ENCODE measurements at places on chromosomes 4 and X. TPM values are rescaled to one million over a fixed set of nuclear protein-coding genes. Genes with fewer than 3 reads are reported as not detected.

The SPANXD gene
- total RNA-seq: not detected

- no peak for DNase-seq
Observed at GRCh38 chrX:69021141-69021960, 143.9 kb downstream of the PJA1 start.

DNA sequence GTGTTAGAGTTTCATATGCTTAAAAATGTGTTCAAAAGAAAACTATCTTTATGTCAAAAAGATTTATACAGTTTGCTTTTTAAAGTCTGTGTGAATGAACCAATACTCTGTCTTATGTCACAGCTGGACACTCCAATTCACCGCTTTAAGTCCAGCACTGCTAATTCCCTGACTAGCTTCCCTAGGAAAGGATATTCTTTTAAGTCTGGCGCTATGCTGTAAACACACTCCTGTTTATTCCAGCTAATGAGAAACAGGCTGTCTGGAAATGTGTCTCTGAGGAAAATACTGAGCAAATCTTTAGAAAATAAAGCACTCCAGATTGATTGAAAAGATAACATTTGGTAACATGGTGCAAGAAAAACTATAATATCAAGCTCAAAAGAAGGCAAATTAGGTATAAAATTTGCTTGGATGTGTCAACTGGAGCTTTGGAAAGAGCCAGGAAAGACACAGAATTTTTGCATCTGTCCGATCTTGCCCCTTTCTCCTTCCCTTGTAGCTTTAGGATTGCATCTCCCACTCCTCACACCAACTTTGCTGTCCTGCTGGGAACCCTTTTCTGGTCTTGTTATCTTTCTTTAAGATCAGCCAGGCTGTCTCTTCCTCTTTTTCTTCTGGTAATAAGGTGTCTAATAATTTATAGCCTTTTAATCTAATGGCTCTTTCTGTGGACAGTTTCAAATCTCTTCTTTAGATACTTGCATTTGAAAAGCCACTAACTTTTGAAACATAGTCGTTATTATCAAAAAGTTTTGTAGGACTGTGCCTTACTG lies 40.9 kb upstream of the VEGFC start:
- no peak for DNase-seq

The DIAPH2 gene
- total RNA-seq: 19.9 TPM
